Stimulated activated CD4-positive, alpha-beta T cell treated with anti-CD3 and anti-CD28 coated beads, Interleukin-15, amount 100 ng/mL, for 48 hours (primary cell): ENCODE measurements at places on chromosomes 6 and 20.

DNA sequence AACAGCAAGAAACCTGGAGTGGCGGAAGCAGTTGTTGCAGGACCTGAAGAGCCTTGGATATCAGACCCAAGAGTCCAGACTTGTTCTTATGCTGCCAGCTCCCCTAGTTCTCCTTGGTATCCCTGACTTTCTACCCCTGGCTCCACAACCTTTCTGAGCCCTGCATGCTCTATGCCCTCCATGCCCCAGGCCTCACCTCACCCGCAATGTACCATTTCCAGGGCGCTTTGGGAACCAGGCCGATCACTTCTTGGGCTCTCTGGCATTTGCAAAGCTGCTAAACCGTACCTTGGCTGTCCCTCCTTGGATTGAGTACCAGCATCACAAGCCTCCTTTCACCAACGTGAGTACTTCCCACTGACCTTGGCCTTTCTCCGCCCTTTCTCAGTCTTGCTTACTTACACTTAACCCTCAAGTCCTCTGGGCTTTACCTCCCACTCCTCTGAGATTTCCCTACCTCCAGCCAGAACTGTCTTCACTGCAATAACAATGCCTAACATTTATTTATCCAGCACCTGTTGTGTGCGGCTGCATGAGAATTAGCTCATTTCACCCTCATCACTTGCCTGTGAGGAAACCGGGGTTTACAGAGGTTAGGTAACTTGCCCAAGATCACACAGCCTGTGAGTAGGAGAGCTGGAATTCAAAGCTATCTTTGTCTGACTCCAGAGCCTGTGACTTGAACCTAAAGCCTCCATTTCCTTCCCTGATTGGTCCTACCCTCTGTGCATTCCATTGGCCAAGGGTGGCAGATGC is 2.3 kb downstream of the POFUT1 start:
- no peak for DNase-seq

DNA sequence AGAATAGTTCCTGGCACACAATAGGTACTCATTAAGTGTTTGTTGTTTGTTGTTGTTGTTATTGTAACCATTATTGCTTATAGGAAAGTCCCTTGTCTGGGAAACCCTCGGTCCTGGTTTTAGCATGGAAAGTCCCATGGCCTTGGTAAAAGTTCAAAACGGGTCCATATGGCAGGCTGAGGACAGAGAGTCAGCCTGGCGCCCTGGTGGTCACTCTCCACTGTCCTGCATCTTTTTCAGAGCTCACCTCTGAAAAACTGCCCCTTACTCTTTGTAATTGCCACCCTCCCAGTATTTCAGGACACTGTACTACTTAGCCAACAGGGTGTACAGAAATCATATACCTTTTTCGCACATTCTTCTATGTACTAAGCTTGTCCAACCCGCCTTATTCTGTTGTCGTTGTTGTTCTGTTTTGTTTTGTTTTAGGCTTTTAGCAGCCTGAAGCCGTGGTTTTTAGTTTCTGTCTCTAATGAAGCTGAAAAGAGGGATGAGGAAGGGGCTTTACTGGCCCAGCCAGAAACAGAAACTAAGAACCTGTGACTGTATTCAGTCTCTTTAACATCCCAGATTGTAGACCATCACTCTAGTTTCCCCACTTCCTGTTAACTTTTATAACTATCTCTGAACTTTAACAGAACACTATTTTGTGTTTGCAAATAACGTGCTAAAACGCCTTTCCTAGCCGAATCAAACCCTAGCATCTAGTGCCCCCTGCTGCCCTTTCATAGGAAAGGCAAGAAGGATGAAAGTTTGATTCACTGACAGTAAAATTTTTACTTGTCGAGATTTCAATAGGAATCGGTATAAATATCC is 7.6 kb upstream of the TMEM14A start:
- no peak for DNase-seq

- no peak for DNase-seq
Measured at GRCh38 chr6:6655805-6656251, 67.3 kb downstream of the LY86 start.

DNA sequence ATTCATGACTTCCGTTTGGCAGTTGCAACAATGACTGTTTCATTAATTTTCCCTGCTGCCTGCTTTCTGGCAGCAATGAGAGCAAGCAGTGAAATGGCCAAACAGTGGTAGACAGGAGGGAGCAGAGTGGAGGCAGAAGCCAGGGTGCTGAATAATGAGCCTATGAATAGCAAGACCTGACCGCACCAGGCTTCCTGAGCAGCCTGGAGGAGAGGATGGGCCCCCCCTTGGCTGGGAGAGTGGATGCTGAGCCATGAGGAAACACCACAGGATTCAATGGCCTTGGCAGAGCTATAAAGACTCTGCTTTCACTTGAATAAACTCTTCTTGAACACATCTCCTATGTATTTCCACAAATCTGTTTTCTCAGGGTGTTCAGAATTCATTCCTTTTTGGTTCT is 68.1 kb upstream of the SNRPB2 start:
- DNase-seq, result no peak

DNA sequence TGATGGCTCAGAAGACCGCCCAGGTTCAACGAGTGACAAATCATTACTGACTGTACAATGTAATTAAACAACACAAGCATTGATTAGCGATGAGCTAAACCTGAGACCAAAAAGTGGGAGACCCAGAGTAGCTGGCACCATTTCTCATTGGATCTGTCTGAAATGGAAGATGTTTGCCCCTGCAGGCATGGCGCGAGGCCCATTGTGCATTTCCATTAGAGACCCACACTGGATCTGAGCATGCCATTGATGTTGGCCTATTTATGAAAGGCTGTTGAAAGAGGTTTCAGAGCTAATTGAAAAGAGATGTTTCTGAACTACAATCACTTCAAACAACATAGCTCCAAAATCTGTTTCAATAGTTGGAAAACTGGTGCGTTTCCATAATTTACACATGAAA is 196.7 kb downstream of the TFAP2B start:
- no peak for DNase-seq

- DNase-seq, result no peak
Measured at GRCh38 chr6:138088326-138088762, 18.9 kb downstream of the PERP start.

DNA sequence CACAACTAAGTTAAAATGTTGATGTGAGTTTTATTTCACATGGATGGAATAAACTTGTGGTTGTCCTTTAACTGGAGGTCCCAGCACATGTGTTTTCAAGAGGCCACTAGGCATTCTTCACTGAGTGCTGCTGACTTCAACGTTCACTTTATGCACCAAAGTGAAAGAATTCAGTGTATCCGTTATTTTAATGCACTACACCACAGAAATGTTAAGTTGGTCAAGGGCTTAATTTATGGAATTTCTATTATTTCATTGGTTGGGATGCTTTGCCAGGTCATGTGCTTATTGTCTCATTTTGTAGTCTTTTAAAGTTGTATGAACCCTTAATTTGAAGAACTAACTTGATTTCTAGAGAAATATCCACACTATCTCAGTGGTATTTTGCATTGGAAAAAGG is 106.4 kb downstream of the PPP1R14C start:
- no peak for DNase-seq

- DNase-seq, result no peak
Measured at GRCh38 chr20:45368221-45368980, 5.4 kb downstream of the SYS1 start.

DNA sequence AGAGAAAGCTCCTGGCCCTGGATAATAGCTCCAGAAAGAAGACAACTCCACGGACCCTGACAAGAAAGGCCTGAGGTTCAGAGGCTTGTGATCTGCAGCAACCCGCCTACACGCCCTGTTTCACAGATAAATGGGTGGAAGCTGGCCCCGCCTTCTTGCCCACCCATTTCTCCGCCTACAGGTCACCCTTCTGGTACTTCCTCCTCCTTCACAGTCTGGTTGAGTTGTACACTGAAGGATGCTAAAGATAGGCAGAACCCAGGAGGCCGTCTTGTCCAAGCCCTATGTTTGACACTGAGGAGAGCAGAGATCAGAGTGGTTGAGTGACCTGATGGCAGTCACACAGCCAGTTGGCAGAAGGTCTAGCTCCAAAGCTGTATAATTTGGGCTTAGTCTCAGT is 34.2 kb upstream of the MDGA1 start:
- peak; percentile 44 for DNase-seq

GRCh38 chr20:33261465-33261864 is 21.5 kb upstream of the BPIFB1 start:
- DNase-seq, result no peak

GRCh38 chr6:18213439-18213838 is 50.9 kb downstream of the DEK start:
- DNase-seq, result no peak

DNA sequence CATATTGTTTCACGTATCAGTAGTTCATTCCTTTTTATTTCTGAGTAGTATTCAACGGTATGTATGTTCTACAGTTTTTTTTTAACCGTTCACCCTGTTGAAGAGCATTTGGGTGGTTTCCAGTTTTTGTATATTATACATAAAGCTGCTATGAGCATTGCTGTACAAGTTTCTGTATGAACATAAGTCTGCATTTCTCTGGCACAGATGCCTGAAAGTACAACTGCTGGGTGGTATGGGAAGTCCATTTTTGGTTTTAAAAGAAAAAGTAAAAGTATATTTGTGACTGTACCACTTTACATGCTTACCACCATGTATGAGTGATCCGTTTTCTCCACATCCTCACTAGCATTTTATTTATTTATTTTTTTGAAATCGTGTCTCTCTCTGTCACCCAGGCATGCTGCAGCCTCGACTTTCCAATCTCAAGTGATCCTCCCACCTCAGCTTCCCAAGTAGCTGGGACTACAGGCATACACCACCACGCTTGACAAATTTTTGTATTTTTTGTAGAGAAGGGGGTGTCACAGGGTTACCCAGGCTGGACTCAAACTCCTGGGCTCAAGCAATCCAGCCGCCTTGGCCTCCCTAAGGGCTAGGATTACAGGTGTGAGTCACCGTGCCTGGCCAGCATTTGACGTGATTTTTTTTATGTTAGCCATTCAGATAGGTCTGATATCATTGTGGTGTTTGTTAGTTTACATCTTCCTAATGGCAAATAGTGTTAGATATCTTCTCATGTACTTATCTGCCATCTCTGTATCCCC is 11.0 kb upstream of the SIM1 start:
- no peak for DNase-seq

DNA sequence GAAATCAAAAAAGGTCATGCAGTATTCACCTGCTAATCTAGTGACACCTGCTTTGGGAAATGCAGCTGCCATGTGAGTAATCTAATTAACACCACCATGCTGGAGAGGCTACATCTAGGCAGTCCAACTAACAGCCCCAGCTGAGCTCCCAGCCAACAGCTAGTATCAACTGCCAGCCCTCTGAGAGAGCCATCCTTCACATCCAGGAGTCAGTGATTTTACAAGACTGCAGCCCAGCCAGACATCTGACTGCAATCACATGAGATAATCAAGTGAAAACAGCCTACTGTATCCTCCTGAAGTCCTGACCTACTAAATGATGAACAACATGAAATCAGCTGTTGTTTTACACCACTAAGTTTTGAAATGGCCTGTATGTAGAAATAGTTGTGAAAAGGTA is 298.4 kb downstream of the TRDN start:
- no peak for DNase-seq

GRCh38 chr6:97668716-97669115 is 385.7 kb upstream of the MMS22L start:
- DNase-seq, result no peak

DNA sequence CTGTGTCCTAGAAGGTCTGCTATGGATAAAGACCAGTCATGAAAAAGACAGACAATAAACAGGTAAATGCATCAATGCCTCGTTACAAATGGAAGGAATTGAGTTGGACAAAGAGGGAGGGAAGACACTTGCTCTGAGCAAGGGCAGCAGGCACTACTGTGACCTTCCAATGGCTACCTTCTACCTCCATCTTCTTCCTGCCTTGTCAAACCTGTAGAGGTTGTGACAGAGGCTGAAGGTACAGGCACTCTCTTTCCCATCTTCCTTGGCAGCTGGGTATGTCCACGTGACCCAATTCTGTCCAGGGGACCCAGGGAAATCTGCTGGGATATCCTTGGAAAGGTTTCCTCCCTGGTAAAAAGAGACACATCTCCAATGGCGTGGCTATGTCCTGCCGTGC is 274.8 kb downstream of the TFAP2C start:
- no peak for DNase-seq

DNA sequence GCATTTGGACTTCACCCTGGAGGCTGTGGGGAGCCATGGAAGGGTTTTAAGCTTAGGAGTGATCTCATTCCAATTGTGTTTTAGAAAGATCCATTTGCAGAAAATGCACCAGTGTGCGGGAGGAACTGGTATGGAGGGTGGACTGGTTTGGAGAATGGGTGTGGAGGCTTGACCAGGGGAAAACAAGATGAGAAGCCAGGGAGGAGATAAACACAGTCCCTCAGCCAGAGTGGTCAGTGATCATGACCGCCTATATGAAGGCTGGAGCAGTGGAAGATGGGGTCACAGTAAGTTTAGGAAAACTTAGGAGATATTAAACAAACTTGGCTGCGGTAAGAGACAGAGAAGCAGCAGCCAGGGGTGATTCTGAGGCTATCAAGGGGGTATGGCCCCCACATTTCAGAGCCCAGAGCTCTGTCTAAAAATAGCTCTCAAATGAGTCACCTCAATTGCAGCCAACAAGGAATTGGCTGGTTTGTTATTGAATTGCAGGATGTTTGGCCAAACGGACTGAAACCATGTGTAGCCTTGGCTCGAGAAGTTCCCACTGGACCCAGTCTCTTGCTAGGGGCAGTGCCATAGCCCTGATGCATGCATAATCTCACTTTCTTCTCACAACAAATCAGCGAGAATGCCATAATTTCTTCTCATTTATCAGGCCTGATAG is 159.9 kb upstream of the TOP1 start:
- DNase-seq, result no peak

- DNase-seq, result no peak
Measured at GRCh38 chr6:134619077-134619476, 301.2 kb upstream of the SGK1 start.

GRCh38 chr6:169518451-169518850 is 183.4 kb downstream of the WDR27 start:
- DNase-seq, result no peak

GRCh38 chr6:100134297-100134696 is 140.3 kb upstream of the MCHR2 start:
- DNase-seq, result no peak
